ENCODE measurements at places on chromosomes 7 and 10.

DNA sequence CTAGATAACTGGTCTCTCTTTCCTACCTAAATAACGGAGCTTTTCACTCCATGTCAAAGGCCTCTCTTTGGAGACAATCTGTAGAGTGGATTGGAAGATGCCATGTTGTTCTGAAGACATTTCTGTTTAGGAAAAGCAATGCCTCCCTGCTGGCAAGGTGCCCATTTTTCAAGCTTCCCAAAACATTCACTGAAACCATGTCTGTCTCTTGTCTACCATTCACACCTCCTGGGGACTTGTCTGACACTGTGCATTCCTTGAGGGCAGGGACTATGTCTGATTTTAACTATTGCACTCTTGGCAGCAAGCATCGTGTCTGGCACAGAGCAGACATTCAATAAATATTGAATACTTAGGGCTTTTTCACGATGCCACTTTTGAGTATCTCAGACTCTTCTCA, 528.9 kb upstream of the NRP1 start:
- no peak for DNase-seq

DNA sequence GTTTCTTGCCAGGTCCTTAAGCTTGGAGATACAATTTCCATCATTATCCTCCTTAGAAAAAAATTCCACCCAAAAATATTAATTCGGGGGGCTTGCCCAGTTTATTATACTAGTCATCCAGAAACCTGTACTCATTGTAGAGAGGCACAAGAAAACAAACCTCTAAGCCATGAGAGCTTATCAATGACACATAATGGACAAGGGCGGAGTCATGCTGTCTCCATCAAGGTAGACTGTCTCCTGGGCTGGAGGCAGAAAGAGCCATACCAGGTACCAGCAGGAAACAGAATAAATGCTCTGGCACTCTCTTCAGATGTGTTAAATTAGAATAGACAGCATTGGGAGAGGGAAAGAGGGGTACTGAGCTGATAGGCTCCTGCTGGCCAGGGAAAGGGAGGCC, 69.8 kb upstream of the GSDME start:
- DNase-seq = no peak

- DNase-seq = no peak
Observed at GRCh38 chr10:18209241-18209640, 69.0 kb downstream of the CACNB2 start.

- peak; percentile 80 for DNase-seq
Observed at GRCh38 chr10:114022766-114023597, 20.7 kb upstream of the ADRB1 start.

- DNase-seq = peak; percentile 66
Observed at GRCh38 chr7:18117482-18117881, 89.8 kb upstream of the PRPS1L1 start.

GRCh38 chr7:5599543-5600200, 176.0 kb upstream of the TNRC18 start:
- DNase-seq = no peak

GRCh38 chr7:40551685-40552576, 417.1 kb downstream of the SUGCT start:
- peak; percentile 84 for DNase-seq

- DNase-seq = peak; percentile 79
Observed at GRCh38 chr7:79988653-79989052, 146.0 kb upstream of the GNAI1 start.

GRCh38 chr10:86979977-86980448, 11.7 kb downstream of the ADIRF start:
- DNase-seq = no peak

DNA sequence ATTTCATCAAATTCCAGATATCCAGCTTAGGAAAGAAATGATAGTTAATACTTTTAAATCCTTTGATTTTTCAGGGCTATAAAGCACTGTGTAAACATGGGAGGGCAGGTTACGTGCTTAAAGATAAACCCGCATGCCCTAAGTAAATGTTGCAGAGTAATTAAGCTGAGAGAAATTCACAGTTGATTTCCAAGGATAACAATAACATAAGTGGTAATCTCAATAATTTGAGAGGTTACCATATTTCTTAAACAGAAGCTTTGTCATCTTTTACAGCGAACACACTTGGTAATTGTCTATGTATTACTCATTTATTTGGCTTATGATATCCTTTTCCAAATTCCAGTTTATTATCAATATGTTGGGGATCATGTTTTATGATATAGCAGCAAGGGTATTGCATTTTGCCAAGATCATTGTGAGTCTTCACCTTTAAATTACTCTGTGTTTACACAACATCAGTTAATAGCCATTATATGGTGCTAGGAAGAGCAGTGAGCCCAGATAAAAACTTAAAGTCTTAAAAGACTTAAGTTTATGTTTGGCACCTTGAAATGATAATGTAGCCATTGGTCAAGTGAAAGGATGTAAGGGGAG, 15.4 kb downstream of the MGAM start:
- DNase-seq = no peak

- DNase-seq = peak; percentile 44
Observed at GRCh38 chr10:67912331-67912946, 28.0 kb downstream of the SIRT1 start.

GRCh38 chr10:48880016-48880705, 59.5 kb downstream of the LRRC18 start:
- no peak for DNase-seq

DNA sequence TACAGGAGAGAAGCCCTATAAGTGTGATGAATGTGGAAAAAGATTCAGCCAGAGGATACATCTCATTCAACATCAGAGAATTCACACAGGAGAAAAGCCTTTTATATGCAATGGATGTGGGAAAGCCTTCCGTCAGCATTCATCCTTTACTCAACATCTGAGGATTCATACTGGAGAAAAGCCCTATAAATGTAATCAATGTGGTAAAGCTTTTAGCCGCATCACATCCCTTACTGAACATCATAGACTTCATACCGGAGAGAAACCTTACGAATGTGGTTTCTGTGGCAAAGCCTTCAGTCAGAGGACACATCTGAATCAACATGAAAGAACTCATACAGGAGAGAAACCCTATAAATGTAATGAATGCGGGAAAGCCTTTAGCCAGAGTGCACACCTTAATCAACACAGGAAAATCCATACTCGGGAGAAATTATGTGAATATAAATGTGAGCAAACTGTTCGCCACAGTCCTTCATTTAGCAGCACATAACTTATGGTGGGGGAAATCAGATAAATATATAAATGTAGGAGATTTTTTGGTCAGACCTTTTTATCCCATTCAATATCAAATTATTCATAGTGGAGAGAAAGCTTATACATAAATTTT, 12.1 kb upstream of the MRPS17 start:
- no peak for DNase-seq

- DNase-seq = no peak
Observed at GRCh38 chr7:522951-523314, 3.3 kb upstream of the PDGFA start.

DNA sequence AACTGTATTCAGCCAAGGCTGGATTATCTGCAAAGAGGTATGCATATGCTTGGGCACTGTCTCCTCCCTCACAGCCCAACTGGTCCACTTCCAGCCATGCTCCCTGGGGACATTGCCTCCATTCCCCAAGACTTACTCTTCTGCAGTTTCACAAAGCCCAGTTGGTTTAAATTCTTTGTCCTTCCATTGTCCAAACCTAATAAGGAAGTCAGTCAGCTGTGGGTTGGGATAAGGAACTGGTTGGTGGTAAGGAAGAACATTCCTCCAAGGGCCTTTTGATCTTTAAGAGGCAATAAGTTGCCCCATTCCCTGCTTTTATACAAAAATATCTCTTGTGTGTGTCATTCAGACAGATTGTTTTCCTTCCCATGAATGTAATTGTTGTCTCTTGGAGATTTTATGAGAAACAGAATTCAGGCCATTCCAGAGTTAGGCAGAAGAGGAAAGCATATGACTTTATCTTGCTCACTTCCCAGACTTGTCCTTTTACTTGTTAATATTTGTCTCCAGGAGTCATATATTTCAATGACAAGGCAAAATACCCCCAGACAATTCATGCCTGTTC, 673.7 kb downstream of the SUGCT start:
- peak; percentile 100 for DNase-seq

- no peak for DNase-seq
Observed at GRCh38 chr7:47734949-47735291, 153.0 kb upstream of the TNS3 start.

GRCh38 chr7:24912424-24912823, 67.6 kb downstream of the OSBPL3 start:
- no peak for DNase-seq

- DNase-seq = no peak
Observed at GRCh38 chr10:2978574-2979273, 88.6 kb upstream of the PFKP start.

DNA sequence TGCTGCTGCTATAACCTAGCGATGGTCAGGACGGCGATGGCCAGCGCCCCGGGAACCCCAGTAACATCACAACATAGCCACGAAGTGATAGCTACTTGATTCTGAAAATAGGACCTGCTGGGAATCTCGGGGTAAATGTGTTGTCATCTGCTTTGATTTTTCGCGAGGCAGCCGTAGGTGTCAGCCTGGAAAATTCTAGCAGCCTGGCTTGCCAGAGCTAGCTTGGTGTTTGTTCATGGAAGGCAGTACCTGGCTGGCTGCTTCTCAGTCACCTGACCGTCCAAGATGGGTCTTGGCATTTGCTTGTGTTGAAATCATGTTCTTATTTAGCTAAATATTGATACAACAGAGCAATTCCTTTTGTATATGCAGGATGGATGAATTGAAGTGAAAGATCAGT, 82.4 kb upstream of the BTBD16 start:
- DNase-seq = no peak

DNA sequence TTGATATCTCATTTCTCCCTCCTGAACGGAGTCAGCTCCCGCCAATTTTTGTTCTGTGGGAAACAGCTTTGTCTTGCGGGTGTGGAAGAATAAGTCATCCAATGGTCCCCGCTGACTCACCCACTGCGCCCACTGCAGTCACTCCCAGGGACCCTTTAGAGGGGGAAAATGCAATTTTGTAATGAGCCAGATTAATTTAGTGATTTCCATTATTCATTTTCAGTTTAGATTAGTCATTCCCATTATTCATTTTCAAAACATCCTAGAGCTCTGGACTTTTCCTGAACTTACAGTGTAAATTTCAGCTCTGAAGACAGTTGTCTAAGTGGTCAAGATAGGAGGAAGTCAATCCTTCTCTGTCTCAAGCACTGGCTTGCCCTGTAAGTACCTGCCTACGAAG, 154.9 kb upstream of the TMEM72 start:
- peak; percentile 89 for DNase-seq

DNA sequence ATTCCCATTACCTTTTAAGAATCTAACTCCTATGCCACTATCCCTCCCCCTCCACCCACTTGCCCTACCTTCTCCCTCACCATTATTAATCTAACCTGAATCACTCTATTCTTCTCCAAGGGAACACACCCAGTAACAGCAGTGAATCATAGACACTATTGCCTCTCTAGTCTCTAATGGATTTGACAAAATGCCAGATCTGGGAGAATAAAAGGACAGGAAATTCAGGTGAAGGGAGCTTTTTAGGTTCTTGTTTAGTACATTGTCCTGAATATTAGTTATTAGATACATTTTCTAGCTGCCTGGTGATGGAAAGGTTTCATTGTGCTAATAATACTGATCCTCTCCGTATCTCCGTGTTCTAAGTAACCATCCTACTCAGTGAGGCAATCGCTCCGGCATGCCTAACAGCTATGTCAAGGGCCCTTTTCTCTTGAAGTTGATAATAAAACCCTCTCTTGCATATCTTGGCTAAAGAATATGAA, 4.1 kb upstream of the SFR1 start:
- peak; percentile 31 for DNase-seq

DNA sequence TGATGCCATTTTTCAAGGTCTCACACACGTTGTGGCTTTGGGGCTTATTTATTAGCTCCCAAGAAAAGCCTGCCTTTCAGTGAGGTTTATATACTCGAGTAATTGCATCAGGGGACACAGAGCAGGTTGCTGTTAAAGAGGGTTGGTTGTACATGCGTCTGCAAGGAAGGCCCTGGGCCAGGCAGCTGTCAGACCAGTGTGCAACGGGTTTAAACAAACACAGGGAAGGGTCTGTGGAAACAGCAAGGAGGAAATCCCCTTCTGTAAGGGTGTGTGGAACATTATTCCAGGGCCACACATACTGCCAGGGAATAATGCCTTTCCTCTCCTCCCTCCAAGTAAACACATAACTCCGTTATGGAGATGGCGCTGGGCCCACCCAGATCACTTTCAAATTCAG, 1.7 kb upstream of the CHST15 start:
- no peak for DNase-seq

GRCh38 chr10:105691811-105692210, 1050.7 kb downstream of the SORCS3 start:
- DNase-seq = peak; percentile 1

GRCh38 chr10:9605231-9605630, 1412.4 kb upstream of the CELF2 start:
- DNase-seq = no peak

DNA sequence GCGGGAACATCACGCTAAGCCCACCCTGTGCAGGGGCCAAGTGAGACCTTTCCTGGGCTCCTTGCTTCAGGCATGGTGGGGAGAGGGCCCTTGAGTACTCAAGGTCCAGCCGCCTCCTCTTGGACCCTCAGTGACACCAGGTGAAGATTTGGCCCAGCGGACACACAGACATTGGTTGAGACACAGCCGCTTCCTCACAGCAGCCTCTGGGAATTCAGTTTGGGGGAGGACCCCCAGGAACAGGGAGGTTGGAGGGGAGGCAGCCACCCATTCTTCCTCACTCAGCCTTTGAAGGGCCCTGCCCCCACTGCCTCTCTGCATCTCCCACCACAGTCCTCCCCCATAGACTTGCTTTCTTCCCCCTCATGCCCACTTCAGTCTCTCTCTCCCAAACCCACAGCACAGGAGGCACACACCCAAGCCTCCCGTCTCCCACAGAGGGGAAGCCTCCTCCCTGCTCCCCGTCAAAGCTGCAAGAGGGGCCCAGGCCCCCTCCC, 31.9 kb downstream of the ANXA8 start:
- DNase-seq = no peak

DNA sequence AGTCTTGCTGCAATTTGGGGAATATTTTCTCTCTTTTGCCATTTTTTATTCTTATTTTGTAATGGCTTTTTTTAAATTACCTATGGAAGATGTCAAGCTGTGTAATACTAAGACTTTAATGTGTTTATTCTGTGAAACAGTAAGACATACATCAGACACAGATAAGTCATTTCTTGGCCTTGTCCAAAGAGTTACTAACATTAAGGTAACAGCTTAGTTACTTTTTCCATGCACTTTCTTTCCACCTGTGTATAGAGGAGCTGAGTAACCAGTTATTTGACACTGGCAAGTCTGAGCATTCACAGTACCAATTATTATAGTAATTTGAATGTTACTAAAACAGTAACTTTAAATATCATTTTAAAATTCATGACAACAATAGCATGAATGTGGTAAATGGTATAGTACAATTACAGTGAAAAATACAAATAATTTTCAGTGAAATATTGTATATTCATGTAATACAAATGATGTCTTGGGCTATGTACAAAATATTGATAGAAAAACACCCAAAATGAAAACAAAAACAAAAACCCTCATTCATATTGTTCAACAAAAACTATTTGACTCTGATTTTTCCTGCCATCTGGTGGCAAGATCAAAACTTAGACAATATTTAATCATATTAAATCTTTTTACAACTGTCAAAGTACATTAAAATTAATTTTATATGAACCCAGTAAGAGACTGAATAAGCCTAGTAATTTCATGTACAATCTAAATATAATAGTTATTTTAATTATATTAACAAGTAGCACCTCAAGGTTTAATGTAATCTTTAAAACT, 259.8 kb upstream of the SEMA3A start:
- DNase-seq = no peak

All from fibroblast of skin of right quadriceps (primary cell).